ENCODE measurements at places on chromosomes 6 and 20. TPM values are rescaled to one million over a fixed set of nuclear protein-coding genes. Genes with fewer than 3 reads are reported as not detected.

The CDH4 gene
- total RNA-seq: 0.10 TPM

The NKX2-4 gene
- not detected for total RNA-seq

The GLP1R gene
- total RNA-seq: not detected

The MAK gene
- total RNA-seq: 0.87 TPM

The LY6G6D gene
- total RNA-seq: not detected

The RREB1 gene
- total RNA-seq: 13.5 TPM

The F13A1 gene
- total RNA-seq: not detected

The KCNK16 gene
- total RNA-seq: not detected

Measured in activated CD4-positive, alpha-beta memory T cell treated with anti-CD3 and anti-CD28 coated beads for 36 hours (primary cell).